A549 treated with AZD2906 at 1 μM for 4 hours (cell line): ENCODE measurements at places on chromosomes 12 and 14. TPM values are rescaled to one million over a fixed set of nuclear protein-coding genes. Genes with fewer than 3 reads are reported as not detected.

Gene MYG1
- 67.4 to 95.0 TPM (median 90.4 TPM) in 5 replicates for total RNA-seq

Gene BIN2
- total RNA-seq = 0.08 to 0.17 TPM (median 0.13 TPM) in 5 replicates

Gene SPTLC2
- 27.7 to 39.8 TPM (median 34.9 TPM) in 5 replicates for total RNA-seq

Gene PLEKHD1
- total RNA-seq = 0.01 to 0.05 TPM (median 0.02 TPM) in 5 replicates

Gene ITGB7
- total RNA-seq = 0.22 to 0.46 TPM (median 0.36 TPM) in 5 replicates

Gene MIP
- 0.07 to 0.09 TPM in 2 of 5 replicates, not detected in the others for total RNA-seq

Gene CDC42BPB
- total RNA-seq = 69.2 to 96.9 TPM (median 81.0 TPM) in 5 replicates

Gene KITLG
- 13.5 to 19.2 TPM (median 15.0 TPM) in 5 replicates for total RNA-seq

Gene CCDC198
- total RNA-seq = 1.5 to 2.6 TPM (median 2.1 TPM) in 5 replicates

Gene APOF
- not detected in 5 replicates for total RNA-seq

Gene FAM161B
- total RNA-seq = 1.4 to 1.9 TPM (median 1.7 TPM) in 5 replicates

Gene RPS29
- total RNA-seq = 4,110 to 4,748 TPM (median 4,434 TPM) in 5 replicates

Gene SERPINA10
- not detected in 5 replicates for total RNA-seq

Gene ARHGEF40
- 7.0 to 10.6 TPM (median 8.9 TPM) in 5 replicates for total RNA-seq

Gene DAD1
- total RNA-seq = 341 to 368 TPM (median 352 TPM) in 5 replicates

Gene ZDHHC22
- 0.19 to 0.29 TPM (median 0.24 TPM) in 5 replicates for total RNA-seq

Gene TBC1D30
- 0.81 to 1.4 TPM (median 1.2 TPM) in 5 replicates for total RNA-seq

Gene HOXC12
- total RNA-seq = 0.03 TPM in 2 of 5 replicates, not detected in the others

Gene CCDC196
- not detected in 5 replicates for total RNA-seq

Gene GPR162
- total RNA-seq = 0.26 to 0.41 TPM (median 0.33 TPM) in 5 replicates

Gene TAS2R13
- total RNA-seq = 0.03 TPM in 1 of 5 replicates, not detected in the others

Gene HOXC5
- 0.63 to 1.0 TPM (median 0.91 TPM) in 5 replicates for total RNA-seq

Gene GPR135
- total RNA-seq = 0.64 to 0.85 TPM (median 0.74 TPM) in 5 replicates

Gene SUSD6
- total RNA-seq = 6.7 to 7.8 TPM (median 7.1 TPM) in 5 replicates

Gene CLEC14A
- not detected in 5 replicates for total RNA-seq

Gene LRRIQ1
- 0.49 to 0.79 TPM (median 0.55 TPM) in 5 replicates for total RNA-seq

Gene TBX3
- total RNA-seq = 44.8 to 54.4 TPM (median 51.9 TPM) in 5 replicates

Gene NAP1L1
- 587 to 691 TPM (median 628 TPM) in 5 replicates for total RNA-seq

Gene TMPRSS12
- not detected in 5 replicates for total RNA-seq

Gene MARK3
- total RNA-seq = 49.6 to 59.8 TPM (median 50.5 TPM) in 5 replicates

Gene PLEKHG7
- not detected in 5 replicates for total RNA-seq

Gene MFAP5
- total RNA-seq = 0.07 to 0.28 TPM (median 0.17 TPM) in 5 replicates

Gene ANO4
- 0.07 to 0.20 TPM (median 0.10 TPM) in 5 replicates for total RNA-seq

Gene AICDA
- 0.11 to 0.26 TPM (median 0.15 TPM) in 5 replicates for total RNA-seq

Gene SMIM41
- not detected in 5 replicates for total RNA-seq

Gene CLEC2A
- not detected in 5 replicates for total RNA-seq

Gene NR4A1
- 32.2 to 49.7 TPM (median 37.1 TPM) in 5 replicates for total RNA-seq

Gene CABP1
- total RNA-seq = 0.15 to 0.40 TPM (median 0.25 TPM) in 5 replicates

Gene GLS2
- total RNA-seq = 0.15 to 0.62 TPM (median 0.20 TPM) in 5 replicates

Gene GZMH
- not detected in 5 replicates for total RNA-seq
